KG1 (cell line): ENCODE measurements at places on chromosomes 11 and 22.

GRCh38 chr11:8719211-8719649, 36.6 kb downstream of the RPL27A start:
- no peak for DNase-seq

GRCh38 chr22:40720538-40721256, 41.4 kb downstream of the MCHR1 start:
- DNase-seq: no peak

GRCh38 chr22:18950141-18950540, 14.0 kb upstream of the PRODH start:
- no peak for DNase-seq

DNA sequence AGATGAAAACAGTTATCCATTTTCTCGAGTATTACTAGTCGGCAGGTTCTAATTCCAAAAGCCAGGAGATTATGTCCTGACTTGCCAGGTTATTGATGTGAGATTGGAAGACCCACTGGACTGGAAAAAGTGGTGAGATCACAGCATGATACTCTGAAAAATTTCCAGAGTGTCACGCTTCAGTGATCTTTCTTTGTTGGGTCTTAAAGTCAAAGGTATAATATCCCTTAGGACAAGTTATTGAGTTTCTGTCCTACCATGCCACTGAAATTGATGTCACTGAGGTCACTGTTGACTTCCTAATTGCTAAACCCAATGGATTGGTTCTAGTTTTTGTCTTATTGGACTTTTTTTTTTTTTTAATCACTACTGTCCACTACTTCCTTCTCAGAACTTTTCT, 104.5 kb upstream of the GRAMD1B start:
- no peak for DNase-seq

- DNase-seq: peak; percentile 76
These were observed 24.2 kb downstream of the TSKU start for GRCh38 chr11:76807206-76807875.

DNA sequence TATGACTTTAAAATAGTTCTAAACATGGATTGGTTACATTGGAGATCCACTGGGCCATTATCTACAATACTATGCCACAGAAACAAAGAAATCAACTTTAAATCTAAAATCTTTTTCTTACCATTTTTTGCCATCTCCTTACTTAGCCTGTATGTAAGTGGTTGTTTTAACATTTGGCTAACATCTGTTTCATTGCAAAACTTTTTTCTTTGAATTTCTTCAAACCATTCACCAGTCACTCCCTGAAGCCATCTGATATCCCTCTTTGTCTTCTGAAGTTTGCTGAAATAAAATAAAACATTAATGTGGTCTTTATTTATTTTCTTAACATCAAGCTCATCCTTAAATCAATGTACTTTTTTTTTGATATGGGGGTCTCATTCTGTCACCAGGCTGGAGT, 43.3 kb upstream of the POGLUT3 start:
- no peak for DNase-seq

DNA sequence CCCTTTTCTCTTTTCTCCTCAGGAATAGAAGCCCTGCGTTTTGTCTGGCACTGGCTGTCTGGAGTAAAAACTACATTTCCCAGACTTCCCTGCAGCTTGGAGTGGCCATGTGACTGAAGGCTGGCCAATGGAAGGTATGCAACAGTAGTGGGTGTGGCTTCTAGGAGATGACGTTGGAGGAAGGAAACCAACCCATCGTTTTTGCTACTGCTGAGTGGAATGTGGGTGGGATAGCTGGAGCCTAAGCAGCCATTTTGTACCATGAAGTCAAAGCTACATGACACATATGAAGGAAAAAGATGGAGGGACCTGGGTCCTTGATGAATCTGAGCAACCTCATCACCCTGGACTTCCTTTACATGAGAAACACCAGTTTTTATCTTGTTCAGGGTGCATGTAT, 19.6 kb downstream of the FGF3 start:
- no peak for DNase-seq

GRCh38 chr11:20308601-20309000, 54.9 kb upstream of the HTATIP2 start:
- no peak for DNase-seq

DNA sequence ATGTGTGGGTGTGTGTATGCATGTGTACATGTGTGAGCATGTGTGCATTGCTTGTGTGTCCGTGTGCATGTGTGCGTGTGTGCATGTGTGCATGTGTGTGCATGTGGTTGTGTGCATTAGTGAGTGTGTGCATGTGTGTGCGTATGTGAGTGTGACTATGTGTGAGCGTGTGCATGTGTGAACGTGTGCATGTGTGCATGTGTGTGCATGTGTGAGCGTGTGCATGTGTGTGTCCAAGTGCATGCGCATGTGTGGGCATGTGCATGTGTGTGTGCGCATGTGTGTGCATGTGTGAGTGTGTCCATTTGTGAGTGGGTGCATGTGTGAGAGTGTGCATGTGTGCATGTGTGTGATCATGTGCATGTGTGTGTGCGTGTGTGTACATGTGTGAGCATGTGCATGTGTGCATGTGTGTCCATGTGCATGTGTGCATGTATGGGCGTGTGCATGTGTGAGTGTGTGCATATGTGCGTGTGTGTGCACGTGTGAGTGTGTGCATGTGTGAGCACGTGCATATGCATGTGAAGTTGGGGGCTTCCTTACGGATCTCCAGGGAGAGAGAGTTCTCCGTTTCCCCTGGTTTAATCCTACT, 95.8 kb downstream of the ST3GAL4 start:
- no peak for DNase-seq

GRCh38 chr11:75328426-75329277, 22.8 kb downstream of the ARRB1 start:
- DNase-seq: no peak

GRCh38 chr11:86288776-86289507, 13.1 kb upstream of the HIKESHI start:
- DNase-seq: no peak

GRCh38 chr11:121654843-121655536, 202.2 kb upstream of the SORL1-AS1 start:
- DNase-seq: no peak

DNA sequence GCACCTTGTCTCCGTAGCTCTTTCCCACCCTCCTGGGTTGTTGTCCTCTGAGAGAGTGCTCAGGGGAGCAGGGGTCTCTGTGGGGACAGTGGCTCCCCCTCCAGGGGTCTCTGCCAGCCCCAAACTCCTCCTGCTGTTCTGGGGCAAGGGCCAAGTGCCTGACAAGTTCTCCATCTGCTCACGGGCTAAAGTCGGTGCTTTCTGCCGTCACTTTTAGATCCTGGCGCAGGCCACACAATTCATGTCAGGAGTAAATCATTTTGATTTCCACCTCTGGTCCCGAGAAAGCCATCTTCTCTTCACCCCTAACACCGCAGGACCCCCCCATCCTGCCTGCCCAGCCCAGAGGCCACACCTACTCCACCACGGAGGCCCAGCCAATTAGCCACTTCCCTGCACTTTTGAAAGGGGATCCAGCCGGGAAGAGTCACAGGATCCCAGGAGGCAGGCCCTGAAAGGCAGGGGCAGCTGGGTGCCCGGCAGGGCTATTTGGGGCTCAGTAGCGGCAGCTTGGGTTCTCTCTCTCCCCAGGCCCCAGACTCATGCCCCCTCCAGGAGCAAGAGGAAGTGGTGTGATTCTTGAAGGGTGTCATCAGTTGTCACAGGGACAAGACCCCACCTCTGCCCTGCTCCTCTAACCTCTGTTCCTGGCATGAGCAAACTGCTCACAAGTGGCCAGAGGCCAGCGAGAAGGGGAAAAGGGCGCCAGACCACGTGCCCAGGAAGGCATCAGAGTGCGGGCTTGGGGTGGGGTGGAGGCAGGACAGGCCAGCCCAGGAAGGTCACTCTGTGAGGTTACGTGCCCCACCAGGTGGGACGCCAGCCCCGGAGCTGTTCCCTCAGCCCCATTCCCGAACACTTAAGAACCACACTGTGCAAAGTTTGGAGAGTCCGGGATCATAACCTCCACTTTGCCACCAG, 1.3 kb downstream of the MACROD1 start:
- no peak for DNase-seq

DNA sequence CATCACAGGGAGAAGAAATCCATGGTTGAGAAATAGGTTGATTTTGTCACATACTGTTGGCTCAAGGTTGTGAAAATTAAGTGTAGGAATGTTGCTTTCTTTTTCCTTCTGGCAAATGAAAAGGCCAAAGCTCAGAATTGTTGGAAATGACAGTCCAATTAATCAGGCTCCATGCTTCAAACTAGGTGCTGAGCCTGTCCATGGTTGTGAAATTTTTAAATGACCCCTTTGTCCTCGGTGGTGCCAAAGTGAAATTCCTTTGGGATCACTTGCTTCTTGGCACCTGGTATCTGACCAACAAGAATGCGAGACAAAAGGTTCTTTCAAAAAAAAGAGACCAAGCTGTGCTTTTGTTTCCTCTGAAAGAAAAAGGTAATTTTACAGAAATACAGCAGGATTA, 451.9 kb downstream of the ETS1 start:
- DNase-seq: no peak

GRCh38 chr22:40746428-40747220, 67.3 kb downstream of the MCHR1 start:
- no peak for DNase-seq

DNA sequence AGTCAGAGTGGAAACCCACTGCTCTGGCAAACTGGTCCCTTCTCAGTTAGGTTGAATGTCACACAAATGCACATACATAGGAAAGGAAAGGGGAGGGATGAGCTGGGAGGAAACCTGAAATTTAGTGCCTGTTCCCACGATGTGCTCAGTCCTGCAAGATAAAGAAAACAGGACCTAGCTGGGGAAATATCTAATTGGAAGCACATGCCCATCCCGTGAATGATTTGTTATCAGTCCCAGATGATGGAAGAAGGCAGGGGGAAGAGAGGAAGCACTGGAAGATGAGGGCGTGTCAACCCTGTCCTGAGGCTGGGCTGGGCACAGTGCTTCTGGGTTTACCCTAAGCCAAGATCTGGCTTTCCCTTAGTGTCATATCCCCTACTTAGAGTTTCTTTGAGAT, 173.9 kb downstream of the NAV2 start:
- DNase-seq: no peak

GRCh38 chr11:38510041-38510440, 1912.0 kb upstream of the RAG2 start:
- DNase-seq: no peak

DNA sequence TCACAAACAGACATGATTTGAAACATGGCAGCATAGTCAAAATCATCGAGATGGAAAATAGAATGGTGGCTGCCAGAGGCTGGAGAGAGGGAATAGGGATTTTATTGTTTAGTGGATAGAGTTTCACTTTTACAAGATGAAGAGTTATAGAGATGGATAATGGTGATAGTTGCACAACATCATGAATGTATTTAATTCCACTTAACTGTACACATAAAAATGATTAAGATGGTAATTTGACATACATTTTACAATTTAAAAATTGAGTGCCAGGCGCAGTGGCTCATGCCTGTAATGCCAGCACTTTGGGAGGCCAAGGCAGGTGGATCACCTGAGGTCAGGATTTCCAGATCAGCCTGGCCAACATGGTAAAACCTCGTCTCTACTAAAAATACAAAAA, 21.2 kb downstream of the TTC28 start:
- DNase-seq: no peak

DNA sequence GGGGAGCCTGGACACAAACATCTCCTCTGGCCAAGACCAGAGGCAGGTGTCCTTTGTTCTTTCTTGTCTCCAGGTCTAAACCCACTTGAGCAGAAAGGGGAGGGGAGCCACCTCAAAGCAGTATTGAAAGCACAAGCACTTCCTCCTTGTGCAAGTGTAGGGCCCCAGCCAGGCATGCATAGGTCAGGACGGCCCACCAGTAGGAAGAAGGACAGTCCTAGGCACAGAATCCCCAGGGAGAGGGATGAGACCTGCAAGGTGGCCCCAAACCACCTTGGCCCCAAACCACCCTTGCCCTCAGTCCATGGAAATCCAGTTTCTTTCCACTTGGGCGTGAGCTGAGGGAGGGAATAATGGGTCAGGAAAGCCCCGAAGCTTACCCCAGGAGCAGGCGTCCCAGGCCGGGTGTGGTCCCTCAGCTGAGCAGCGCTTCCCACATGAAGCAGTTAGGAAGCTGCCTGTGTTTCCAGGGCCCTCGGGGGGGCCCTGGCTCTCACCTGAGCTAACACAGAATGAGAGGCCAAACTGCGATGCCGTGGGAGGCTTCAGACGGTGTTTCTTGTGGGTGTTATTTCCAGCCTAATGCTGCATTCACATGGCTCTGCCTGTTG, 20.4 kb upstream of the IGSF9B start:
- DNase-seq: no peak

DNA sequence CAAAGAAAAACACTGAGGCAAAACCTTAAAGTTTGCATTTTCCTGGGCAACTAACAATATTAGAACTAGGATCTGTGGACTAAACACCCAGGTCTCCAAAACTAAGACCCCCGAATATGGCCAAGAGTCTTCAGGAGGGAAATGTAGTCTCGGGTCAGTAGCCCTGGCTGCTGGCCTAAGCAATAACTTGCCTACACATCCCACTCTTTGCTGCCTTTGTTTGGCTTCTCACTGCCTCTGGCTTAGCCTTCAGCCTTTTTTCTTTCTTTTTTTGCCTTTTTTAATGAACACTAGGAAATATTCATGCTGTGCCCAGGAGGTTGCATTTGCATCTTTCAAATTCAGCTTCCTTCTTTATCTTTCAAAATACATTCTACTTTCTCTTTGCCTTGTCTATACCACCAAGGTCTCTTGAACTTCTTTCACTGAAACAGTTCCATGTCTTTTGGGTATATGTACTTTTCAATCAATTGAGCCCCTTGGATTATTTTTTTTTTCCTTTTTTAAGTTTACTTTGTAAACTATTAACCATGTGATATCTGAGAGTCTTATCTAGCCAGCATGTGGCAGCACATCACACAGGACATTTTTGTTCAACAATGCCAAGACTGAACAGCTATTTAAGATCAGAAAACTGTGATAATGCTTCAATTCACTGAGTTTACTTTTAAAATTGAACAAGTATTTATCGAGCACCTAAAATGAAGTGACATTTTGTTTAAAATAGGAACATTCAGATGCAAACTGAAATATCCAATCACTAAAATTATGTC, 165.0 kb upstream of the TRPC6 start:
- DNase-seq: no peak

DNA sequence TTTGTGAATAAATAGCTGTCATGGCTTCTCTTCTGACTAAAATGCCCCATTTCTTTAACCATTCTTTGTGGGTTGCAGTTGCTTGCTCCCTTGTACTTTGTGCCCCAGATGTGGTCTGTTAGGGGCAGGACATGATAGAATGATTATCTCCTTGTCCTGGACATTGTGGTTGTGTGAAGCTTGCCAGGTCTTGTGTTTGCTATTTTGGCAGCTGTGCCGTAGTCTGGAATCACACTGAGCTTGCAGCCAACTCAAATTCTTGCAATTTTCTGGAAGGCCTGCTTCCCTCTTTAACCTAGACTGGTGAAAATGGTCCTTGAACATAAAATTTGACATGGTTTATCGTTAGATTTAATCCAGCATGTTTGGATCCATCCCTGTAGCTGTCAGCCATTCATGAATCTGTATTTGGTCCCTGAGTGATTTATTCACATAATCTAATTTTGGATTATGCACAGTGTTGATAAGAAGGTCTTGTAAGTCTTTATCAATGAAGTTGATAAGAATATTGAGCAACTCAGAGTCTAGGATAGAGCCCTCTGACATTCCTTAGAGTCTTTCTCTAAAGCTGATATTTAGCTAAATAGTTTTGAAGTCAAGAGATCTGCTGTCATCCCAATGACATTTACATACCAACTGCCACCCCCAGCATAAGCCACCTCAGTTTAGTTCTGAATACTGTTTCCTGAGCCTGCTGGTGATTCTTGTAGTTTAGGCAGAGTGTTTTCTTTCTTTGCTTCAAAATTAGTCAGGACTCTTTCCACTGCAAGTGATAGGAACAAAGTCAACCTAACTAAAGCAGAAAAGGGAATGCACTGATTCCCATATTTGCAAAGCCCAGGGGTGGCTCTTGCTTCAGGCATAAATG, 9.8 kb downstream of the SPON1 start:
- no peak for DNase-seq

- DNase-seq: no peak
These were observed 1114.2 kb upstream of the RAG2 start for GRCh38 chr11:37712251-37712650.
